ENCODE measurements at places on chromosomes 7 and 10. TPM values are rescaled to one million over a fixed set of nuclear protein-coding genes. Genes with fewer than 3 reads are reported as not detected.

DNA sequence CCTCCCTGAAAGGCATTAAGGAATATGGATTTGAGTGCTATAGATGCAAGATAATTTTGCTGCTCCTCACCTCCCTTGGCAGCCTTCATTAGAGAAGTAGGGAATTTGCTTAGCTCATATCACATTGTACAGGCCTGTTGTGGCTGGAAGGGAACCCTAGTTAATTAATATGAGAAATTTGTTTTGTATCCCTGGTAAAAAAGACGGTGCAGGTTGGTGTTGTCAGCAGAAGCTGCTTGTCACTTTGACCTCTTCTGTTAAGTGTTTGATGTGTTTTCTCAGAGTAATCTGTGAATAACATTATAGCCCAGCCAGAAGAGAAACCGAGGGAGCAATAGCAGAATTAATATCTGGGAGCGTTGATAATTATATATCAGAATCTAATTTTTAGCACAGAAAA lies 278.4 kb downstream of the LRMDA start:
- H3K27me3 ChIP-seq = peaks cover 50% of the 10 kb centered on the region
- peaks cover 3% of the 10 kb centered on the region for H3K4me1 ChIP-seq
- DNase-seq = no peak
- H3K27ac ChIP-seq = no peak overlapping the region

DNA sequence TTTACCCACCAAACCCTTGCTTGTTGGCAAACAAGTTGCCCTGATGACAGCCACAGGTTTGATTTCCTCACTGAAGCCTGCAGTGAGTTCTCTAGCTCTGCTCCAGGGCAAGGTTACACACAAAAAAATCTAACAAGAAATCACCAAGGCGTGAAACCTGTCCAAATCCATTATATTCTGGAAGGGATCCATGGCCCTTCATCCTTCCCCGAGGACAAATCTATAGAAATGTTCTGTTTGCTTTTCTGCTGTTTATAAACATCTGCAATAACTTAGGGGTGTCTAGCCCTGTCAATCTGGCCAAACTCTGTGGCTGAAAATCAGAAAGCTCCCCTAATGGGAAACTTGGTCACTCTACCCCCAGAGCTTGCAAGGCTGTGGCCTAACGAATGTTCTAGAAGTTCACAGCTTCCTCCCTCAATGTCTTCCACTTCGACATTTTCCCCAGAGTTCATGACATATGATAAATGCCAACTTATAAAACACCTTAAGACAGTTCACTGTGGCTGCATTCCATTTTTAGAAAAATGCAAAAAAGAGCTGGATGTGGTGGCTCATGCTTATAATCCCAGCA lies 164.5 kb downstream of the PRPF18 start:
- H3K27ac ChIP-seq = no peak overlapping the region
- DNase-seq = no peak
- H3K4me1 ChIP-seq = peaks cover 4% of the 10 kb centered on the region
- H3K4me3 ChIP-seq = no peak overlapping the region
- H3K36me3 ChIP-seq = peaks cover 2% of the 10 kb centered on the region
- peaks cover 9% of the 10 kb centered on the region for H3K27me3 ChIP-seq

DNA sequence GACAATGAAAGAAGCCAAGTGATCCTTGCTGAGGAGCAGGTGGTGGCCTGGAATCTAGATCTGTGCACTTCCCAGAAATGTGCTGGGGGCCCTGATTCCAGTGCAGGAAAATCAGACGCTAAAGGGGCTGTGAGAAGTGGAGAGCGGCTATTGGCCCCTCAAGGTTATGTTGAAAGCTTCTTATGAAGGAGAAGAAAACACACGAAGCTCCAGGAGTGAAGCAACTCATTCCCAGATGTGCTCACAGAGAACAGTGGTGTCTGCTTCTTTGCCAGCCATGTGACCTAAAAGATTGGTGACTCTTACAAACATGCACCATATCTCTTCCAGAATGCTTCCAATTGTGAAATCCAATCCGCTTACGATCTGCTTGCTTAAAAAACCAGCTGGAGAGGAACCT lies 679.3 kb upstream of the IGFBP3 start:
- no peak for DNase-seq
- no peak overlapping the region for H3K27ac ChIP-seq
- no peak overlapping the region for H3K4me3 ChIP-seq
- H3K36me3 ChIP-seq = no peaks in the 10 kb centered on the region
- H3K4me1 ChIP-seq = no peaks in the 10 kb centered on the region
- no peaks in the 10 kb centered on the region for H3K27me3 ChIP-seq

GRCh38 chr10:97611473-97611872 lies 21.8 kb downstream of the MORN4 start:
- DNase-seq = no peak
- H3K4me1 ChIP-seq = no peaks in the 10 kb centered on the region
- H3K27ac ChIP-seq = no peak overlapping the region
- no peaks in the 10 kb centered on the region for H3K27me3 ChIP-seq

DNA sequence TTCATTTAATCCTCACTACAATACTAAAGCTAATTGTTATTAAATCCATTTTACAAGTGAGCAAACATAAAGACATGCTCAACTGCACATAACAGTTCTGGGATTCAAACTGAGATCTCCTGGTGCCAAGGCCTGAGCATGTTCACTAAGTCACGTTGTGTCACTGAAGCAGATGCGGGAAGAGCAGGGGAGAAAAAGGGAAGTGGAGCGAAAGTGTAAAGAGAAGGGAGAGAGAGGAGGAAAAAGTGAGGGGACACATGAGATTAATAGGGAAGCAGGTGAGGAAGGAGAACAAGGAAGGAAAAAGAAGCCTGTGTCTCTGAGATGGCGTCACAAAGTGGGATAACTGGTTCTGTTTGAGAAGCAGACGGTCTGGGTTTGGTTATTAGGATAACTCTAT lies 38.9 kb upstream of the KAT6B start:
- H3K27me3 ChIP-seq = no peaks in the 10 kb centered on the region
- H3K27ac ChIP-seq = no peak overlapping the region
- no peaks in the 10 kb centered on the region for H3K36me3 ChIP-seq
- H3K4me3 ChIP-seq = no peak overlapping the region
- H3K4me1 ChIP-seq = peaks cover 2% of the 10 kb centered on the region

DNA sequence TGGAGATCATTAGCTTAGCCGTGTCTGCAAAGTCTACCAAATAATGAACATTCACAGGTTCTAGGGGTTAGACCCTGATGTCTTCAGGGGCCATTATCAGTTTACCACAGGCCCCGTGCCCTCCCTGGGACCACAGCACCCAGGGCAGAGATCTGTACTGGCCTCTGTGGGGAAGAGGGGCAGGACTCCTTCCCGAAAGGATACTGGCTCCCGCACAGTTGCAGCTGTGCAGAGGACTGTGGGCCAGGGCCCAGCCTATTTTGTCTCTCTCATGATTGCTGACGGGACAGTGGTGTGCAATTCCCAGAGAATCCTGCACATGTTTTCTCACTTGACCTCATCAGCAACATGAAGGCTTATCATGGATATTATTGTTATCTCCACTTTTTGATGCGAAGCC lies 243.9 kb downstream of the GLRX3 start:
- no peaks in the 10 kb centered on the region for H3K4me1 ChIP-seq
- H3K27me3 ChIP-seq = peaks cover 12% of the 10 kb centered on the region
- no peaks in the 10 kb centered on the region for H3K36me3 ChIP-seq
- no peak overlapping the region for H3K27ac ChIP-seq

DNA sequence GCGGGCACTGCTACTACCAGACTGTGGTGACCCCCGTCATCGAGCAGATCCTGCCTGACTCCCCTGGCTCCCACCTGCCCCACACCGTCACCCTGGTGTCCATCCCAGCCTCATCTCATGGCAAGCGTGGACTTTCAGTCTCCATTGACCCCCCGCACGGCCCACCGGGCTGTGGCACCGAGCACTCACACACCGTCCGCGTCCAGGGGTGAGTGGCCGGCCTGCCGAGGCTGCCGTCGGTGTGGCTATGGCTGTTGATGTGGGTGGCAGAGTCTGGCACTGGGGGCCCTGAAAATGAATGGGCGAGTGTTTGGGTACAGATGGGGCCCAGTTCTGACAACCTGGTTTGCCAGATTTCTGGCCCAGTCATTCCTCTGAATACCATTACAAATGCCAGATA lies 15.4 kb downstream of the LIMK1 start:
- H3K4me1 ChIP-seq = peaks cover 7% of the 10 kb centered on the region
- no peak for DNase-seq
- H3K4me3 ChIP-seq = no peak overlapping the region
- no peaks in the 10 kb centered on the region for H3K36me3 ChIP-seq
- H3K27ac ChIP-seq = no peak overlapping the region
- H3K27me3 ChIP-seq = no peaks in the 10 kb centered on the region

DNA sequence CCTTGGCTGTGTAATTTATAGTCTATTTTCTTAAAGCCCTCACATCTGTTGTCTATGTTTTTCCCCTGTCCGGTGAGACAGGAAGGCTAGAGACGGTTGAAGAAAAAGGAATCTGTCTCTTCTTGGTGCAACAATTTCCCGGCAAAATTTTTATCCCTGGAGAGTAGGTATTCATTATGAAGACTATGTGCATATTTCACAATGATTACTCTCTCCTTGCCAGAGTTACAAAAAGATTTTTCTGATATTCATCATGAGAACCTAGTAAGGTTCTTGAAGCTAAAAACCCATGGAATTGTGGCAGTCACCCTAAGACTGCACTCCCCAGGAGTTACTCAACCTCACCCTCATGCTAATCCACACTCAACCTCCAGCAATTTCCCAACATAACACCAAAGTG lies 55.0 kb upstream of the GHITM start:
- H3K27me3 ChIP-seq = peaks cover 33% of the 10 kb centered on the region
- H3K36me3 ChIP-seq = no peaks in the 10 kb centered on the region
- H3K27ac ChIP-seq = no peak overlapping the region
- no peaks in the 10 kb centered on the region for H3K4me1 ChIP-seq

GRCh38 chr10:91091780-91092179 lies 128.7 kb upstream of the PCGF5 start:
- H3K36me3 ChIP-seq = peaks cover 4% of the 10 kb centered on the region
- H3K4me1 ChIP-seq = no peaks in the 10 kb centered on the region
- H3K27me3 ChIP-seq = peaks cover 24% of the 10 kb centered on the region
- no peak for DNase-seq
- H3K4me3 ChIP-seq = no peak overlapping the region
- no peak overlapping the region for H3K27ac ChIP-seq

DNA sequence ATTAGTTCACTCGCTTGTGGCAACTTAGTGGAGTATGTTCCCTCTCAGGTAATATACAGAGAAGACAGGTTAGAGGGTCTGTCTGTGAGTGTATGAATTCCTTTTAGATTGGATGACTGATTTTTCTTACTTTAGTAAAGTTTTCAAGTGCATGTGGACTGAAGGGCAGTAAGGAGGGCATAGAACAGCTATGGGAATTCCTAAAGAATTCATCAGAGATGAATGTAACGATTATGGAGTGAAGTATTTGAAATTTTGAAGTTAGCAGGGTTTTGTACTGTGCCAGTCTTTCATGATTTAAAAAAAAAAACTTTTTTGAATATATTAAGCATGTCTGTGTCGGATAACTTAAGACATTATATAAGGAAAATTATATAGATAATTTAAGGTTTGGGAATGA lies 15.5 kb downstream of the MAPK8 start:
- no peak overlapping the region for H3K27ac ChIP-seq
- no peak for DNase-seq
- H3K4me1 ChIP-seq = peaks cover 23% of the 10 kb centered on the region
- H3K36me3 ChIP-seq = peaks cover 2% of the 10 kb centered on the region
- no peaks in the 10 kb centered on the region for H3K27me3 ChIP-seq

DNA sequence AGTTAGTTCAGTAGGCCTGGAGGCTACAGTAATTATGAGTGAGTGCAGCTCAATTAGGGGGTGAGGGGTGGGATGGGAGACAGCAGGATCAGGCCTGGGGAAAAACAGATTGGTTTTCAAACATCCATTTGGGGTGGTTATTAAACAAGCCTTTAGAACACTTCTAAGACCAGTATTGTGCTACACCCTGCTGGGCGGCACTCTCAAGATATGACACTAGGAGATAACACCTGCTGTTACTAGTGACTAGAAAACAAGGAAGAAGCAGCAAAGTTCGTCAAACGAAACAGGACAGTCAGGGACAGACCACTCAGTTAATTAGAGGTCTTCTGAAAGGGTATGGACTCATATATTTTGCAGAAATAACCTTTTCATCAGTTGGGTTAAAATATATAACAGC lies 353.6 kb downstream of the PTEN start:
- no peaks in the 10 kb centered on the region for H3K27me3 ChIP-seq
- peaks cover 6% of the 10 kb centered on the region for H3K4me1 ChIP-seq
- DNase-seq = no peak

The ADCY1 gene
- total RNA-seq = not detected

The ZNF488 gene
- total RNA-seq = not detected
